ENCODE measurements at places on chromosomes 7 and 10. TPM values are rescaled to one million over a fixed set of nuclear protein-coding genes. Genes with fewer than 3 reads are reported as not detected.

GRCh38 chr7:84422790-84423189, 228.2 kb upstream of the SEMA3A start:
- H3K36me3 ChIP-seq = no peaks in the 10 kb centered on the region
- H3K27me3 ChIP-seq = no peaks in the 10 kb centered on the region
- DNase-seq = no peak
- H3K27ac ChIP-seq = no peak overlapping the region

DNA sequence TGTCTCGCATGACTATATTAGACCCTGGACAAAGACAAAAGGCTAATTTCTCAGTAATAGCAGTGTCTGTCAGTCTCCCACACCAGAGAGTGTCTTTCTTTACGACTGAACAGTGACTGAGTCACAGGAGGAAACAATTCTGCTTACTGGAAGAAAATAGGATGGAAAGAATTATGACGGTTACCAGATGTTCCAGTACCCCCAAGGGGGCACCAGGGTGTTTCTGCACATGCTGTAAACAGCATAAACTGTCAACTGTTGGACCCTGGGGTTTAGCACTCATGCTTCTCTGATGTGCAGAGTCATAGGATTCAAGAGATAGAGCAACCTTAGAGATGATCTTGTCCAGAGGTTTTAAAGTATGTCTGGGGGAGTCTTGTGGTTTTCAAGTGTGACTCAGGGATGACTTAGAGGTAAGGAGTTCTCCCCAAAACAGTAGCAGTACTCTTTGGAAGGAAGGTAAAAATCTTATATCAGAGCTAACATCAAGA, 291.7 kb downstream of the THSD7A start:
- H3K27me3 ChIP-seq = no peaks in the 10 kb centered on the region
- peak overlapping the region; percentile 55 for H3K27ac ChIP-seq
- peaks cover 15% of the 10 kb centered on the region for H3K4me1 ChIP-seq
- H3K36me3 ChIP-seq = no peaks in the 10 kb centered on the region

DNA sequence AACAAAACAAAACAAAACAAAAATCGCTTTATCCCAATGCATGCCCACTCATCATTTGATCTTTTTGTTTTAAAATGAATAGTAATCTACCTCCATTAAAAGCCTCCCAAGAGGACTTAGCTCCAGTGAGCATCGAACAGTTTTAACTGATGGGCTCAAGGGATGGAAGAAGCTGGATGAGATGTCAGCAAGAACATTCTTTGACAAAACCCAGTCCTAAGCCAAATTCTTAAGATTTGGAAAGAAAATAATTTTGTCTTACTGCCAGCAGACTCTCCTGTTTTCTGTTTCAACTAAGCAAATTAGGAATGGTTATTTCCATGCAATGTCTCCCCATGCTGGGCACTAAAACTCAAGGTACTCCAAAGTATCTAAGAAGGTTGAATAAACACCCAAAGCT, 127.3 kb downstream of the RNLS start:
- no peak overlapping the region for H3K27ac ChIP-seq
- no peak for DNase-seq
- H3K27me3 ChIP-seq = no peaks in the 10 kb centered on the region
- no peak overlapping the region for H3K4me3 ChIP-seq

Gene GPR146
- 11.7 TPM for total RNA-seq

Gene SBDS
- total RNA-seq = 86.5 TPM

Gene CFAP43
- not detected for total RNA-seq

DNA sequence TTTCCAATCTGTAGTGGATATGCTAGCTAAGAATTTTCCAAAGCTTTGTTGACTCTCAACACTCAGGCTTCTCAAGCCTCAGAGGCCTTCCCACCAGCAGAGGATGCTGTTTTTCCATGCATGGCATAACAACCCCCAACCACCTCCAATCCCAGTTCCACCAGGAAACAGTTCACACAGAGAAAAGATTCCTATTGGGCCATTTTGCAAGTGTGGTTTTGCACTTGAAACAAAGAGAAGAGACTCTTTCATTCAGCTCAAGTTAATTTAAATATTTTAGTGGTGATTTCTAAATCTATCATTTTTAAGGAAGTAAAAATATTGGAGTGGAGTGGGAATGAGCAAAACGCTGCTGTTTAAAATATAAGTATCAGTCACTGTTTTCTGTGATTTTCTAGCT, 105.6 kb upstream of the COL1A2 start:
- H3K27ac ChIP-seq = no peak overlapping the region
- DNase-seq = peak; percentile 87
- no peaks in the 10 kb centered on the region for H3K27me3 ChIP-seq
- H3K36me3 ChIP-seq = no peaks in the 10 kb centered on the region

DNA sequence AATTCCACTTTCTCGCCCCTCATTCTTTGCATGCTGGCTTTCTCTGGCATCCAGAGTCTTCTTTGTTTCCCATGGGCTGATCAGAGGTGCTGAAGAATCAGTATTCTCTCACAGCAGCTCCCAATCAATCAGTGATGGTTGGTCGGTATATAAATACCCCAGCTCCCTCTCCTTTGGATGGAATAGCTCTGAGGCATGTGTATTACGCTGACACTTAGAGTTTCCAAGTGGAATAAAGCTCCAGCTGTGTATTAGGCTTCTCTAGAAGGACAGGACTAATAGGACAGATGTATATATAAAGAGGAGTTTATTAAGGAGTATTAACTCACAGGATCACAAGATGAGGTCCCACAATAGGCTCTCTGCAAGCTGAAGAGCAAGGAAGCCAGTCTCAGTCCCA, 218.3 kb upstream of the GRB10 start:
- H3K27me3 ChIP-seq = no peaks in the 10 kb centered on the region
- no peaks in the 10 kb centered on the region for H3K4me1 ChIP-seq
- DNase-seq = no peak
- no peaks in the 10 kb centered on the region for H3K36me3 ChIP-seq
- H3K27ac ChIP-seq = no peak overlapping the region

DNA sequence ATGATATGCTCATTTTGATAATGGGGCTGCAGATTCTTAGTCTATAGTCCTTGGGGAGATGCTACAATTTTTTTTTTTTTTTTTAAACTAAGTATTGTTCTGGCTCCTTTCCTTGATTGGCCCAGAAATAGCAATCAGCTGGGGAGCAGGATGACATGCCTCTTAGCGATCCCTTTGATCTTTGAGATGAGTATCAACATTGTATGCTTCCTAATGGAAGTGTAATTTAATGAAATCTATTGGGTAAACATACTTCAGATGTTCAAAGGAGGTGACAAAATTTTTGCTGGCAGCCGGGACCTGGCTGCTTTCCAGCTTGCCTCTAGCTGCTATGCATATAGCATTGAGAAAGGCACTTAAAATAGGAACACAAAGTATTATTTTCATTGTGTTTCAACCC, 43.5 kb downstream of the VTI1A start:
- no peaks in the 10 kb centered on the region for H3K36me3 ChIP-seq
- DNase-seq = peak; percentile 39
- no peaks in the 10 kb centered on the region for H3K27me3 ChIP-seq

GRCh38 chr10:47376522-47377220, 7.4 kb downstream of the ZNF488 start:
- no peak for DNase-seq
- no peak overlapping the region for H3K27ac ChIP-seq
- H3K27me3 ChIP-seq = peaks cover 19% of the 10 kb centered on the region
- H3K4me3 ChIP-seq = no peak overlapping the region
- no peaks in the 10 kb centered on the region for H3K36me3 ChIP-seq
- no peaks in the 10 kb centered on the region for H3K4me1 ChIP-seq

DNA sequence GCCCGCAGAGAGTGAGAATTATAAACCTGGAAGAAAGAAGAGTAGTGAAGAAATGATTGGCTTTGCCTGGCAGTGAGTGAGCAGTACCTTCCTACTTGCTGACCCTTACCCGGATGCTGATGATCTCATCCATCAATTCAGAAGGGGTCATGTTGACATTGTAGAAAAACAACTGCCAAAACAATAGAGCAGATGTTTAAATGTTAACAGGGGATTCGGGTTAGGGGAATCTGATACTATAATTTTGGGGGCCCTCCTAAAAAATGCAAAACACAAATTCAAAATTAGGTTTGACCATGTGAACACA, 78.1 kb downstream of the MYOF start:
- peak; percentile 65 for DNase-seq
- peaks cover 49% of the 10 kb centered on the region for H3K36me3 ChIP-seq
- H3K4me1 ChIP-seq = peaks cover 30% of the 10 kb centered on the region
- H3K27me3 ChIP-seq = no peaks in the 10 kb centered on the region

Gene TMEM213
- total RNA-seq = not detected
